ENCODE measurements at places on chromosomes 11 and 22. TPM values are rescaled to one million over a fixed set of nuclear protein-coding genes. Genes with fewer than 3 reads are reported as not detected.

- no peak overlapping the region for H3K27ac ChIP-seq
- peaks cover 9% of the 10 kb centered on the region for H3K4me1 ChIP-seq
- no peak overlapping the region for H3K4me3 ChIP-seq
- DNase-seq = peak; percentile 62
Observed at GRCh38 chr11:45102810-45103621, 43.4 kb upstream of the PRDM11 start.

DNA sequence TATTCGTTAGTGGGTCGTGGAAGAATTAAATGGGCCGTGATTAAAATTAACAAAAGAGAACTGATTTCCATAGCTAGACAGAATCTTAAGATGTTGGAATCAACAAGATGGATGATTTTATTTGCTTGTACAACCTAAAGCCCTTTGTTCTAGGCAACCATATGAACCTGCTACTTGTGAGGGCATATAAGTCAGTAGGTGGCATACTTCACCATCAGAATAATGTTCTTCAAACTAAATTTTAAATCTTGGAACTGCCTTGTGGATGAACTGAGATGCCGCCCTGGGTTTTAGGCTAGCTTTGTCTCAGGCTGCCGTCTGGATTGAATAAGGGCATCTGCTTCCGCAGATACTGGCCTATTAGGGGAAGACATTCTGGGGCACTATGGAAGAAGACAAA lies 40.9 kb downstream of the CSRP3 start:
- no peaks in the 10 kb centered on the region for H3K27me3 ChIP-seq
- H3K27ac ChIP-seq = no peak overlapping the region
- no peaks in the 10 kb centered on the region for H3K4me1 ChIP-seq

DNA sequence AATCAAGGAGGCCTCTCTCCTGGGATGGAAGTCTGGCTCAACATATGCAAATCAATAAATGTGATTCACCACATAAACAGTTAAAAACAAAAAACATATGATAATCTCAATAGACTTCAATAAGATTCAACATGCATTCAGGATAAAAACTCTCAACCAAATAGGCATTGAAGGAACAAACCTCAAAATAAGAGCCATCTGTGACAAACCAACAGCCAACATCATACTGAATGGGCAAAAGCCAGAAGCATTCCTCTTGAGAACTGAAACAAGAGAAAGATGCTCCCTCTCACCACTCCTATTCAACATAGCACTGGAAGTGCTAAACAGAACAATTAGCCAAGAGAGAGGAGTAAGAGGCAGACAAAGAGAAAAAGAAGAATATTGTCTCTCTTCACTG lies 54.0 kb upstream of the SEZ6L start:
- no peak for DNase-seq
- no peak overlapping the region for H3K27ac ChIP-seq
- H3K4me3 ChIP-seq = no peak overlapping the region

DNA sequence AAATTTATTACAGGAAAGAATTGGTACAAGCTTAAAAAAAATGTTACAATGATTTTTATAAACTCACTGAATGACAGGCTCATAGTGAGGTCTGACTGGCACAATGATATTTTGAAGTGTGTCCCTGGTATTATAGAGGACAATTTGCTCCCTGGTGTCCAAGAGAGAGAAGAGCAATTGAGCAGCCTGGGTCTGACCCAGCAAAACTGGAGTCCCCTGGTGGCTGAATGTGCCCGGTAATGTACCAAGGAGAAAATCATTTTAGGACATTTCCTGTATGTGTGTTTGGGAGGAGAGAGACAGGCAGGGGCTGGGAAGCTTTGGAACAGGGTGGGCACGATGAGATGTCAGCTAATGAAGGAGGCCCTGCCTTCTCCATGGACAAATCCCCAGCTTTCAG lies 125.3 kb downstream of the APOL5 start:
- peaks cover 36% of the 10 kb centered on the region for H3K4me1 ChIP-seq
- H3K27ac ChIP-seq = peak overlapping the region; percentile 28
- no peaks in the 10 kb centered on the region for H3K36me3 ChIP-seq
- no peaks in the 10 kb centered on the region for H3K27me3 ChIP-seq
- no peak for DNase-seq

- H3K27ac ChIP-seq = peak within 1 kb of the TSS; percentile 96
- no peaks in the 10 kb centered on the region for H3K27me3 ChIP-seq
- peaks cover 14% of the 10 kb centered on the region for H3K36me3 ChIP-seq
- peak within 1 kb of the TSS; percentile 77 for H3K4me3 ChIP-seq
- H3K4me1 ChIP-seq = peaks cover 27% of the 10 kb centered on the region
- peak; percentile 92 for DNase-seq
Observed at GRCh38 chr22:38755911-38756532, at the start of gene SUN2. Gene SUN2 (minus strand): TSS chr22:38755998. CDS start chr22:38752628, 3,370 bp downstream.

GRCh38 chr11:119041821-119042514 lies 11.3 kb upstream of the SLC37A4 start:
- no peak for DNase-seq
- no peak overlapping the region for H3K4me3 ChIP-seq
- H3K27me3 ChIP-seq = no peaks in the 10 kb centered on the region

GRCh38 chr22:31346733-31347250 lies 646 bp upstream of the PATZ1 start:
- peak overlapping the region; percentile 91 for H3K27ac ChIP-seq
- peak overlapping the region; percentile 76 for H3K4me3 ChIP-seq

GRCh38 chr11:82927264-82927880 lies 25.8 kb downstream of the DDIAS start:
- DNase-seq = peak; percentile 20
- H3K27me3 ChIP-seq = no peaks in the 10 kb centered on the region
- no peaks in the 10 kb centered on the region for H3K36me3 ChIP-seq
- no peaks in the 10 kb centered on the region for H3K4me1 ChIP-seq
- no peak overlapping the region for H3K4me3 ChIP-seq

DNA sequence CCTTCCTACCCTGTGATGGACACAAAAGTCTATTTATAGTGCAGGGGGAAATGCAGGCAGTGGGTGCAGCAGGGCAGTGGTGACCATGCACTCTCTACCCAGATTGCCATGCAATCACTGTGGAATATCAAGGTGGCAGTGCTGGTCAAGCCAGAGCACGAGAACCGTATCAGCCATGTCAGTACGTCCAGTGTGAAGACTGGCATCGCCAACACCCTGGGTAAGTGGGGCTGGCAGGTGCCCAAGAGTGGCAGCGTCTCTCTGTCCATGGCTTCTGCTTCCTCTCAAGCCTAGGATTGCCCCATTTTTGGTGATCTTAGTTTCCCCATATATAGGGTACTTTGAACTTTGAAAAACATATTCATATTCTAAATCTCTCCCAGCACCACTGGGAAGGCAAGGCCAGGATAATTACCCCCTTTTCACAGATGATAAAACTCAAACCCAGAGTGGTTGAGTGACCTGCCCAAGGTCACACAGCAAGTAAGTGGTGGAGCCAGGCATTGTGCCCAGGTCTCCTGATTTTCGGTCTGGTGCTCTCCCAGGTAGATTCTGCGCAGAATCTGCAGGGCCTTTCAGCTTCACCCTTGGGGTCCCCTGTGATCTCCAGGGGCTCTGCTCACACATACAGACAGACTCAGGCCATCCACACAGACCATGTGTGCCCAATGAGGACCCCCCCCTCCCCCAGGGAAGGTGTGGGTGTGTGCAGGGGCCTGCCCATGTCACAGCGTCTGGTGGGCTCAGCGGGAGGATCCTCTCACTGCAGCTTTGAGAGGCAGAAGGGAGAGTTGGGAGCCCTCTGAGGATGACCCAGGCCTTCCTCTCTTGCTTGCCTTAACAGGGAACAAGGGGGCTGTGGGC lies 7.1 kb downstream of the INPPL1 start:
- no peak overlapping the region for H3K27ac ChIP-seq
- H3K36me3 ChIP-seq = peaks cover 2% of the 10 kb centered on the region
- DNase-seq = peak; percentile 66
- H3K4me3 ChIP-seq = no peak overlapping the region
- no peaks in the 10 kb centered on the region for H3K4me1 ChIP-seq

- H3K4me3 ChIP-seq = no peak overlapping the region
- no peak for DNase-seq
- H3K36me3 ChIP-seq = no peaks in the 10 kb centered on the region
- H3K27me3 ChIP-seq = no peaks in the 10 kb centered on the region
Observed at GRCh38 chr22:50105208-50106100, 15.6 kb downstream of the MOV10L1 start.

DNA sequence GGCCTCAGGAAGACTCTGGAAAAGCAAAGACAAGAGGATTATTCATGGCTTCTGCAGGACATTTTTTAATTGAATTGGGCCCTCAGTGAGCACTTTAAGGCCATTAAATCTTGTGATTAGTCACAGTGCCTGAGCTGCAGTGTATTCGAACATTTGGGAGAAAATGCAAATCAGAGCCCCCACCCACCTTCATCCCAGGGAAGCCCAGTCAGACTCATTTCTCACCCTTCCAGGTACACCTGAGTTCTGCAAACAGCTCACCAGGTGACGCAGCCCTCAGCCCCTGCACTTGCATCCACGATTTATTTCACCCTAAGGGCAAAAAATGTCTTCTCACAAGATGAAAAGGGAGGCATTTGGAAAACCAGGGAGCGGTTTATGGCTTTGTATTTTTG lies 128.7 kb downstream of the MPPED1 start:
- no peaks in the 10 kb centered on the region for H3K27me3 ChIP-seq
- DNase-seq = no peak
- no peak overlapping the region for H3K27ac ChIP-seq

DNA sequence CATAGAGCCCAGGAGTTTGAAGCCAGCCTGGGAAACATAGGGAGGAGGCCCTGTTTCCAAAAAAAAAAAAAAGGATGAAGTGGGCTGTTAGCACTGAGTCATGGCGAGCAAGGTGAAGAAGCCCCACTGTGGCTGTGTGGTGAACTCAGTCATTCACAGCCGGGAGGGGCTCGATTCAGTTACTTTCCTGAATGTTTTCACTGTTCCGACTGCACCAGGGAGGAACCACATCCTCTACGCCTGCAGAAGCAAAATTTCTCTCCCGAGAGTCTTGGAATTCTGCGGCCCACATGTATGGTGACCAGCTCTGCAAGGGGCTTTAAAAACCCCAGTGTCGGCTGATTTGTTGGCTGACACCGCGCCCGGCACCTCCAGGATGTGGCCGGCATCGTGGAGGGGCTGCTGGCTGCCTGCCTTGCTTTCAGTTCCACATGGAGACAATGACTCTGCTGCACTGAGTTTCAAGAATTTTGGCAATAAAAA lies 27.8 kb upstream of the GRAMD4 start:
- DNase-seq = peak; percentile 69
- H3K4me3 ChIP-seq = no peak overlapping the region
- no peaks in the 10 kb centered on the region for H3K27me3 ChIP-seq
- peak overlapping the region; percentile 88 for H3K27ac ChIP-seq
- H3K4me1 ChIP-seq = peaks cover 89% of the 10 kb centered on the region

DNA sequence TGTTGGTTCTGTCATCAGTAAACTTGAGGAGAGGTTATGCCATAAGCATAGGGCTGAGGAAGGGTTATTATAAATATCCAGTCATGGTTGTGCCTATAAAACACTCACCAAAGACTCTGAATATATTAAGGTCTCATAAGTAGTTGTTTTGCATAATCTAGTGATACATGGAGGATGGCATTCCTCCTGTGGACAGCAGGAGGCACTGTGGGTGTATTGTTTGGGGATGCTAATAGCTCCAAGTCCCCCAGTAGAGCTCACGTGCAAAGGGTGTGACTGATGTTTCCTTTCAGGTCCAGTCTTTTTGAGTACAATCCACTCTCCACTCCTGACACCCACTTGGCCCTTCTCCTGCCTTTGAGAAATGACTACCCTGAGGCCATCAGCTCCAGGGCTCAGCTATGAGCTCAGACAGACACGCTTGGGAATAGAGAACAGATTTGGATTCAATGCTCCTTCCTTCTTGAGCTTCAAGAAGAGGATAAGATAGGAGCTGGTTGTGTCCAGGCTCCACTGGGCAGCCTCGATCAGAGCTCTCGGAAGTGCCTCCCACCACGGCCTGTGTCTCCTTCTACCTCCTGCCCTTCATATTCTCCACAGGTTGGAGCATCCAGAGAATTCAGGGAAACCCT lies 85.2 kb upstream of the IGLL5 start:
- no peaks in the 10 kb centered on the region for H3K36me3 ChIP-seq
- H3K27ac ChIP-seq = no peak overlapping the region
- H3K4me1 ChIP-seq = no peaks in the 10 kb centered on the region
- H3K27me3 ChIP-seq = peaks cover 27% of the 10 kb centered on the region
- no peak overlapping the region for H3K4me3 ChIP-seq

DNA sequence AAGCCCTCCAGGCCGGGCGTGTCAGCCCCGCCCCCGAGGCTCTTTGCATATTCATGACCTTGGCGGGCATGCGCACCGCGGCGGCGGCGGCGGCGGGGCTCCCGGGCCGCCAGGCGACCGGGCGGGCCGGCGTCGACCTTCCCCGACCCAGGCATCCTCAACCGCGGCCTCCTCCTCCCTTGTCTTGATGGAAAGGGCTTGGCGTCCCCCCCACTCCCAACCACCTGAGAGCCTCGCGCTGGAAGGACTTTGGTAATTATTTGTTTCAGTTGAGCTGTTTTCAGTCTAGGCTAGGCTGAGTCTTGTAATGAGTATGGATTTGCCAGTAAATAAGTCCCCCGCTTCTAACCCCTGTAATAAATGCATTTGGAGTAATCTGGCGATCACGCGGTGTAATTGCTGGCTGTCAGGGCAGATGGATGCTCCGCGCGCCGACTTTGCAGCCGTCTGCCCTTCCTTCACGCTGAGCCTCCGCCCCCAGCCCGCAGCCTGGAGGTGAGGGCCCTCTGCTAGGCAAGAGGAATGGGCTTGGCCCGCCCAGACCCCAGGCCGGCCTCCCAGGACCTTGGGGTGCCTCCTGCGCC lies 25.2 kb downstream of the FLRT1 start:
- H3K36me3 ChIP-seq = no peaks in the 10 kb centered on the region
- peaks cover 14% of the 10 kb centered on the region for H3K27me3 ChIP-seq
- H3K27ac ChIP-seq = no peak overlapping the region
- peaks cover 23% of the 10 kb centered on the region for H3K4me1 ChIP-seq

DNA sequence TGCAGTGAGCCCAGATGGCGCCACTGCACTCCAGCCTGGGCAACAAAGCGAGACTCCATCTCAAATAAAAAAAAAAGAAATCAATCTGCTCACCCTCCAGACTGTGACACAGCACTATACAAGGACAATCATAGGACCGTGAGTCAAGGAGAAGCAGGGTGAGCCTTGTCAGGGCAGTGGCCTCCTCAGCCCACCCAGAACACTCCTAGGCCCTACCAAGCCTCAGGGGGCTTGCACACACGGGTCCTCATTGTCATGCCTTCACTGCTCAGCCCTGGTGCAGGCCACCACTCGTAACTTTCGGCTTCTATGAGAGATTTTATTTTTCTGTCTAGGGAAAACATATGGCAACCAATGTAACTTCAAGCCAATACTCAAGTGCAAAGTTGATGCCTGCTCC lies 35.8 kb downstream of the DGCR2 start:
- H3K4me1 ChIP-seq = peaks cover 39% of the 10 kb centered on the region
- no peaks in the 10 kb centered on the region for H3K36me3 ChIP-seq
- no peak overlapping the region for H3K4me3 ChIP-seq
- peak overlapping the region; percentile 88 for H3K27ac ChIP-seq

- H3K27ac ChIP-seq = no peak overlapping the region
- H3K27me3 ChIP-seq = no peaks in the 10 kb centered on the region
- H3K4me3 ChIP-seq = no peak overlapping the region
- DNase-seq = peak; percentile 16
- H3K36me3 ChIP-seq = peaks cover 100% of the 10 kb centered on the region
Observed at GRCh38 chr22:20803696-20804324, 29.9 kb downstream of the SERPIND1 start.

The TBRG1 gene
- total RNA-seq = 21.0 TPM

The CACNA1I gene
- 0.05 TPM for total RNA-seq

The AP2A2 gene
- 37.0 TPM for total RNA-seq

The LYVE1 gene
- 6.7 TPM for total RNA-seq

The CDCA5 gene
- total RNA-seq = 5.3 TPM

The SERGEF gene
- 19.9 TPM for total RNA-seq

The OR52I1 gene
- not detected for total RNA-seq

The MOV10L1 gene
- total RNA-seq = 0.16 TPM

Data from heart right ventricle (tissue), 16 donors.